ENCODE measurements at places on chromosomes 1 and 21.

GRCh38 chr1:198440842-198441241 lies 99.6 kb downstream of the ATP6V1G3 start:
- no peak for DNase-seq

GRCh38 chr1:114457675-114458236 lies 53.2 kb downstream of the TRIM33 start:
- DNase-seq: no peak

DNA sequence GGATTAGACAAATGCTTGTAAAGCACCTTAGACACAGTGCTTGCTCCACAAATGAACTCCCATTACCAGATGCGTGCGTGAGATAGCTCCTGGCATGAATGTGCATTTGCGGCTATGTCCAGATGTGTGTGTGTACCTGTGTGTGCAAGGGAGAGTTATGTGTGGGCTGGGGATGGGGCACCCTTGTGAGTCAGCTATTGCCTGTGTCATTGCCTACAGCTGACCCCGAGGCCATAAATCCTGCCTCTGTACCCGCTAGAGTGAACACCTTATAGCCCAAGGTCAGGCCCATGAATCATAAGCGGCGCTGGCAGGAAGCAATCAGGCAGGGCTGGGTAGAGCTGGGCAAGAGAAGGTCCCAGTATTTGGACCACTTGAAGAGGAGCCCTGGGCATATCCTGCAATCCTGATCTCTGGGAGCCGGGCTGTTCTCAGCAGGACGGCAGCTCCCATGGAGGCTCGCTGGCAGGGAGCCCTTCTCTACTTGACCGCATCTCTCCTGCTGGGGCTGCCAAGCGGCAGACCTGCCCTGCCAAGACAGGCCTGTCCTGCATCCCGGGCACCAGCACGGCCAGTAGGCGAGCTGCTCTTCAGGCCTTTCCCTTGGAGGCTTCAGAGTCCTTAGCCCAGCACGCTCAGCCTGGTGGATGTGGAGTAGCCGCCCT lies 86.4 kb downstream of the TMEM53 start:
- no peak for DNase-seq

- DNase-seq: no peak
Measured at GRCh38 chr1:72241397-72241796, 40.9 kb downstream of the NEGR1 start.

DNA sequence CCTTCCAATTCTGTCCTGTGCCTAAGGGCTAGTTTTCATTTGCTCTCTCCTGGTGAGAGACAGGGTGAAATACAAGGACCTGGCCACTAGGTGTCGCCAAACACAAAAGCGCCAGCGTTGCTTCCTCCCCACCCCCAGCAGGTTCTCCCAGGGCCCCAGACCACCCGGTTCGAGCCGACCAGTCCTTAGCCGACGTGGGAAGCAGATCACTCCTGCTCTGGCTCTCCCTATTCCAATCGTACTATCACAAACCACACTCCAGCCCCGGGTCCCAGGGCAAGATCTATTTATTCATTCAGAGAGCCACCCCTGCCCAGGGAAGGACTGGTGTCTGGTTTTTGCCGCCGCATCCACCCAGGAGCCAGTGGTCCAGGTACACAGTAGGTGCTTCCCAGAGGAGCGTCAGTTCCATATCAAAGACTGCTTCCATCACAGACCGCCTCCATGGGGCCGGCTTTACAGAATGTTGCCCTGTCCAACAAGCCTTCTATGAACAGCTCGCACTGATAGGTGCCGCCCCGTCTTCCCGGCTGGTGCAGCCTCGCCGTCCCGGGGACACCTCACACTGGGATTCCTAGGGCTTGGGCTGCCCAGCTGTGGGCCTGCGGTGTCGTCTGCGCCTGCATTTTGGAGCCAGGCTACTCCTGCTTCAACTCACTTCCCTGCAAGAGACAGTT lies 35.0 kb downstream of the CTNNBIP1 start:
- peak; percentile 80 for DNase-seq

DNA sequence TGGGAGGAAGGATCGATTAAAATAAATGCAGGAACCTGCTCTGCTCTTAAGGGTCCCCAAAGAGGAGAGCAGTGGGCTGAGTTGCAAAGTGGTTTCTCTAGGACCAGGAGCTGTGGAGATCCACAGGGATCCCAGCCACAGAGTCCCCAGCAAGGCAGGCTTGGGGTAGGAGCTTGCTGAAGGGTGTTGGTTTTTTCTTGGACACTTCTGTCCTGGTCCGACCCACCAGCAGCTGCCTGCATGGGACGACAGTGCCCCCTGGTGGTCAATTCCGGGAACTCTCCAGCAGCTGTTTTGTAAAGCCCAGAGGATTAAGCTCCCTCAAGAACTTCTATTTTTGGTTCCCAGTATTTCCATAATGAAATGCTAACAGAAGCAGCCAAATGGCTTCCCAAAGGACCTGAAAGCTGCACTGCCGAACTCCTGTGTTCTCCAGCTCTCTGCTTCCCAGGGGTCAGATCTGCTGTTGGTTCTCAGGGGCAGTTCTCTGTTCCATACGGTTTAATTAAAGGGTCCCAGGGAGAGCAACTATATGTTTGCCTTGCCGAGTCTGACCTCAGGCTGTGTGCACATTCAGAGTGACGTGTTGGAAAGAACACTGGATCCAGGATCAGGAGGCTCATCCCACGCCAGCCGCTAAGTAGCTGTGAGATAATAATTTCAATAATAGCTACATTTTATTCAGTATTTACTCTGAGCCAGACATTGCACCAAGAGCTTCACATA lies 23.2 kb downstream of the NENF start:
- peak; percentile 90 for DNase-seq
